ENCODE measurements at places on chromosomes 5 and 9.
A peak's percentile ranks its signal among the peaks of the same experiment; 100 is the strongest.

GRCh38 chr9:89474939-89475338 lies 23.0 kb downstream of the SEMA4D start:
- DNase-seq: no peak

DNA sequence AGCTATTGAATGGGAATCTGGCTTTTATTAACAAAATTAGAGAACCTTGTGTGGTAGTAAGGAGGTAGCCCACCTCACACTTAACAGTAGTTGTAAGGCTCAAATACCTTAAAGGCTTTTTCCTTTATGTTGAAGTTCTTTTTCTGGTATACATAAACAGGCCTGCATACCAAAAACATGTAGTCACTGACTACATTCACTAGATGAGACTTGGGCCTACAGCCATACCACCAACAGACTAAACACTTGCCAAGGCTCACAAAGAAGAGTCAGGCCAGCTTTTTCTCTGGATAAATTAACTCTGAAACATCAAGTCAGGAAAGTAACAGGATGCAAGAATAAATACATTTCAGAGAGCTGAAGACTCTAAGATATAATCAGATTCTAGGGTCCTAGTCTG lies 78.6 kb upstream of the MPDZ start:
- DNase-seq: no peak

- no peak for DNase-seq
Measured at GRCh38 chr5:129609710-129610109, 138.2 kb upstream of the MINAR2 start.

DNA sequence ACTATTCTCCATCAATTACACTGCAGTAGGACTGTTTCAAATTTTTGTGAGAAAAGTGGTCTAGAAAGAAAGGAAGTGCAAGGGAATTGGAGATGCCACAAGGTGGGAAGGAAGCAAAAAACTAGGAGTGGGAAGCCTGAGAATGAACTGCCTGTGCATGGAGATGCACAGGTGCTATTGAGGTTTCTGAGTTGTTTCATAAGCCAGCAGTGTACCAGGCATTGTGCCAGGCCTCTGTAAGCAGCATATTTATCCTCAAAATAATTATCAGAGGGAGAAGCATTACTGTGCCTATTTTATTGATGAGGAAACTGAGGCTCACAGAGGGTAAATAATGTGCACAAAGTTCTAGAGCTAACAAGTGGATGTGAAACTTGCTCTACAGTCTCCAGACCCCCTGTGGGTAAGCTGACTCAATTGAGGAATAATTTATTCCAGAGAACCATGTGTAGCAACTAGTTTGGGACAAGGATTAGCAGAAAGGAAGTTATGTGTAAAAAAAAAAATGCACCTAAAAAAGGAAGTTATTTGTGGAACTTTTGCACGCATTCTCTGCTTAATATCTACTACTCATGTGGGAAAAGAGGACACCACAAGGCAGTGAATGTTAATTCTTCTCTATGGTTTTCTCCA lies 96.7 kb downstream of the SNCAIP start:
- DNase-seq: no peak

DNA sequence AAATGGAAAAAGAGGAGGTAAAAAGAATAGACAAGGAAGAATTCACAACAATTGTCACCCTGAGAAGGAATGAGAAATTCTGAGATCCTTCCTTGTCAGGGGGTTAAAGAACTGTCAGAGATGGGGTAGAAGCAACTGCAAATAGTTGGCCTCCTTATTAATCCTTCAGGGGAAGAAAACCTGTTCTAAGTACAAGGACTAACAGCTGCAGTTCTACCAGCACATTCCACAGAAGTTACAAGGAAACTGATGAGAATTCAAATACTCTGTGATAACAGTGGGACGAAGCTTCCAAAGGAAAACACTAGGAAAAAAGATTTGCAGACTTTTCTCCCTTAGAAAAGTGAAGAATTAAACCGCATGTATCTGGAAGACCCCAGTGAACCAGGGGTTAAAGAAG lies 93.7 kb downstream of the OR2K2 start:
- no peak for DNase-seq

DNA sequence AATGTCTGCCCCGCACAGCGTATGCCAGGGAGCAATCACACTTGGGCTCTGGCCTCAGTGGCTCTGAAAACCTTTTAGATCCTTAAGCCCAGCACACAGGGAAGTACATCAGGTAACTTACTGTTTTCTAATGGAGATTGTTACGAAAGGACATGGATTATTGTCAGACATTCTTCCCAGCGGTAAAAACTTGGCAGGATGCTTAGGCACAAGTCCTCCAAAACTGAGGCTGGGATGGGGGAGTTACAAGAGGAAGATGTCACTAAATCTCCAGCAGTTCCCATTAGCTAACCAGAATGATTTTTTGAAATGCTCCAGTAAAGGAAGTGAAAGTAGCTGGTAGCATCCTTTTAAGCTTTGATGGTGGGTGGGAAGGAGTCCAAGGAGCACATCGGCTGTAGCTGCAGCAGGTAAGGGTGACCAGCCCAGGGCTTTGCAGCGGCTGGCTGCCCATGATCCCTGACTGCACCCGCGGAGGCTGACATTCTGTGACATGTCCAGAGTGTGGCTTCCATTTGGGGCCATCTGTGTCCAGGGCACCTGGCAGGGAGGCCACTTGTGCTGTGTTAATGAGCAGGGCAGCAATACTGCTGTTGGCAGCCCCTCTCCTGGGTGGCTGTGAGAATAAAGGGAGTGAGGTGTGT lies 165.8 kb downstream of the GADD45G start:
- DNase-seq: no peak

- no peak for DNase-seq
Measured at GRCh38 chr9:126292736-126293521, 33.7 kb upstream of the MVB12B start.

DNA sequence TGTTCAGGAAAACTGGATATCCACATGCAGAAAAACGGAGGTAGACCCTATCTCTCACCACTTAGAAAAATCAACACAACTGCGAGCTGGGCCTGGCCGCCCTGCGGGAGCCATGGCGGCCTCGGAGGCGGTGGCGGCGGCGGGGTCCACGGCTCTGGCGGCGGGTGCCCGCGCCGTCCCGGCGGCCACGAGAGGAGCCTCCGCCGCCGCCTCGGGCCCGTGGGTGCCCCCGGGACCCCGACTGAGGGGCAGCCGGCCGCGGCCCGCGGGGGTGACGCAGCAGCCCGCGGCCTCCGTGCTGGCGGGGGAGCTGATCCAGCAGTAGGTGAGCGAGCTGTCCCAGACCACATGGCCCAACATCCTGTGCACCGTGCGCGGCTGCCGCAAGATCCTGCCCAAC lies 25.3 kb downstream of the FANCC start:
- no peak for DNase-seq

DNA sequence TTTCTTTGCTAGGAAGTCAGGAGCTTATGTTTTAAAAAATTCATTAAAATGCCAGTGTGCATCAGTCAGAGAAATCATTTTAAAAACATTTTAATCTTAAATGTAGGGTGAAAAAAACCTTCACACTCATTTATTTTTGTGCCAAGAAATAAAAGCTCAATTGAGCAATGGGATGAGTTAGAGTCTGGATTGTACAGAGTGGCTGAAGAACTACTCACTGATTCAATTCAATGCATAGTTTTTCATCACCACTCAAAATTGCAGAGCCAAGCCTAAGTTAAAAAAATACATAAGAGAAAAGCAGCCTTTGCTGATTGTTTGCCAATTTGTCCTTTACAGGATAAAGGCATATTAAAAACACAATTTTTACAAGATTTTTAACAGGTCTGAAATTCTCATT lies 168.2 kb upstream of the DMRTA1 start:
- no peak for DNase-seq

GRCh38 chr5:168895295-168896071 lies 316.3 kb upstream of the PANK3 start:
- DNase-seq: no peak

GRCh38 chr9:109083141-109083540 lies 36.6 kb downstream of the TMEM245 start:
- no peak for DNase-seq

DNA sequence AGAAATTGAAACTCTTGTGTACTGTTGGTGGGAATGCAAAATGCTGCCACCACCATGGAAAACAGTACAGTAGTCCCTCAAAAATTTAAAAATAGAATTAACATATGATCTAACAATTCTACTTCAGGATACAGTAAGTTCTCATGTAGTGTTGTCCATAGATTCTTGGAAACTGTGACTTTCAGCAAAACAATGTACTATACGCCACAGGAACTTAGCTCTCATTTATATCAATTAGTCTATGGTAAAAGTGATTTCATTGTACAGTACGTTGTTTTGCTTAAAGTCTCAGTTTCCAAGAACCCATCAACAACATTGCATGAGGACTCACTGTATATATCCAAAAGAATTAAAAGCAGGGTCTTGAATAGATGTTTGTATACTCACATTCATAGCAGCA lies 233.5 kb upstream of the GAS1 start:
- no peak for DNase-seq

- no peak for DNase-seq
Measured at GRCh38 chr9:115593587-115594091, 475.7 kb upstream of the TNC start.

- no peak for DNase-seq
Measured at GRCh38 chr5:55232271-55232984, 980 bp downstream of the CCNO start.

DNA sequence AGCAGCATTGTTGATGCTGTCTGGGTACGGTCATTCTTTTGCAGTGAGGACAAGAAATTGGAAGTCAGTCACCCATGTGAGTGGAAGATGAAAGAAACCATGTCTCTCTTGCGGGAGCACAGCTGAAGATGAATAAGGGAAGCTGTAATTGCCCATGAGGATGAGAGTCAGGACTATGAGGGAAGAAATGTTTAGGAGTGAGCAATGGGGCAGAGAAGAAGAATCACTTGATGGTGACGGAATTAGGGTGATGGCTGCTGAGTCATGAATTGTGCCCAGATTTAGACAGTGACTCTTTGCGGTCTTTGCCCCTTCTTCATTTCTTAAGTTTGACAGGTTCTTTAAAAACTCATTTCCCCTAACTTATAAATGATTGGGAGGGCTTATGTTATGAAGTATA lies 183.3 kb downstream of the MAST4 start:
- DNase-seq: no peak

- DNase-seq: peak; percentile 36
Measured at GRCh38 chr5:76544268-76544926, 78.8 kb downstream of the F2RL2 start.

- no peak for DNase-seq
Measured at GRCh38 chr9:94935396-94935795, 208.9 kb downstream of the AOPEP start.

GRCh38 chr5:11385901-11386293 lies 518.3 kb downstream of the CTNND2 start:
- DNase-seq: no peak

- no peak for DNase-seq
Measured at GRCh38 chr5:151890299-151890698, 34.4 kb downstream of the GLRA1 start.

DNA sequence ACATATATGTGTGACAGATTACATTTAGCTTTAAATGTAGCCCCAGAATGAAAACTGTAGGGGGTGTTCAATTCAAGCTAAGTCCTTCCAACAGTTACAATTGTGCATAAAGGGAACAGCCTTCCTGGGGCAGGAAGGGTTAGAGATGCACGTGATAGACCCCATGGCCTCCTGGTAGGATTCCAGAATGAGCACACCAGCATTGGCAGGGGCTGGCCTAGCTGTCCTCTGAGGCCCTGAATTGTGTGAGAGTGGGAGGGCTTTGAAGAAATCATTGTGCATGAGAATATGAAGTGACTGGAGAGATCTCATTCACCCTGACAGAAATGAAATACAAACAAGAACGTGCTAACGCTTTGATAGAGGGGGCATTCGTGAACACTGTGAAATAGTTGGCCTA lies 663.8 kb upstream of the KLF4 start:
- no peak for DNase-seq

DNA sequence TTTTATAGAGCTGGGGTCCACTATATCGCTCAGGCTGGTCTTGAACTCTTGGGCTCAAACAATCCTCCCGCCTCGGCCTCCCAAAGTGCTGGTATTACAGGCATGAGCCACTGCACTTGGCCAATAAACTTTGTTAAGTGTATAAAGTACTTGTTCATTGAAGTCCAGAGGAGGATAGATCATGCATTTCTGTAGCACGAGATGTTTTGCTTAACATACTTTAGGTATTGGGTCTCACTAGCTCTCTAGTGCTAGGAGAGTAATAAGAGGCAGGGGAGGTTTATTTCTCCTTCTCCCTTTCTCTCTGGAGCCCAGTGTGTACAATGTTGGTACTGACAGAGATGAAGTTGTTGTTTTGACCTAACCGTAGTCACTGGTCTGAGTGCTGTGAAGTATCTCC lies 125.6 kb upstream of the KLF9 start:
- DNase-seq: no peak

DNA sequence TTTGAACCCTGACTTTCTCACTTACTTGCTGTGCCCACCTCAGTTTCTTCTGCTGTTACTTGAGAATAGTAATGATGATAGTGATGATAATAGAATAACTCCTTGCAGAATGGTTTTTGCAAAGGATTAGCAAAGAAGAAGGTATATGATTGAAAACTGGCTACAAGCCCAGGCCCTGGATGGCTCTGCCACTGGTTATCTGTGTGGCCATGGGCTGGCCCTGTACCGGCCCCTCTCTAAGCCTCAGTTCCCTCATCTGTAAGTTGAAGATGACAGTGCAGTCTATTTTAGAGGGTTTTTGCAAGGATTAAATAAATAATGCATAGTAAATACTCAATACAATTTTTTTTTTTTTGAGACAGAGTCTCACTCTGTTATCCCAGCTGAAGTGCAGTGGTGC lies 6.2 kb downstream of the TTLL11 start:
- DNase-seq: no peak

DNA sequence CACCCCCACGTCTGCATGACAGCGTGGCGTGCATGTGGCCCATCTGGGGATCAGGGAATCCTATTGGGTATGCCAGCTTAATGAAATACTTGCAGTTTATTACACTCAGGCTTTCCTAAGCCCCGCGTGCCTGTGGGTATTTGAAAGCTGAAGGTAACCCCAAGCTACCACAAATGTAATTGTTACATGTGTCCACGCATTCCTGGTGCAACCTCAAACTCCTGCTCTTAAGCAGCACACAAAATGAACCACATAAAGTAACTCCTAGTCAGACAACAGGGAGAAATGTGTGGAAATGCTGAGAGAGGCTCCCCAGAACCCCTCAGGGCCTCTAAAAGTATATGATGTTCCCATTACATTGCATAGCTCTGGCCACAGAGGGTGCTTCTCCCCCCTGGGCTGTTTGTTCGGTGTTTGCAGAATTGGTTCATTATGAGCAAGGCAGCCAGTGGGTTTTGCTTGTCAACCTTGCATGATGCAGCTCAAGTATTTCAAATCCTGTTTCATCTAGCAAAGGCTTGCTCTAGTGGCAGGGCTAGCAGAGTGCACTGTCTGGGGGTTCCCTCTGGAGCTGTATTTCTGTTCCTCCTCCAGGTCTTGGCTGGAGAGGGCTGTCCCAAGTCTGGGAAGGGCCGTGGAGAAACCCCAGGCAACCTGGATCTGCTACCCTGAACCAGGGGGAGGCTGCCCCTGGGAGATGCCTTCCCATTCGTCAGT lies 1.8 kb upstream of the DCANP1 start:
- DNase-seq: no peak

GRCh38 chr9:85543196-85543595 lies 198.6 kb downstream of the AGTPBP1 start:
- no peak for DNase-seq

GRCh38 chr9:79166005-79166404 lies 405.8 kb upstream of the TLE4 start:
- DNase-seq: no peak

- no peak for DNase-seq
Measured at GRCh38 chr5:136780518-136780917, 415.2 kb upstream of the TRPC7 start.

GRCh38 chr5:150124111-150124557 lies 31.5 kb downstream of the PDGFRB start:
- DNase-seq: no peak

- DNase-seq: no peak
Measured at GRCh38 chr5:176712546-176713304, 65.4 kb downstream of the TSPAN17 start.
